ENCODE measurements at places on chromosomes 13 and 19.

DNA sequence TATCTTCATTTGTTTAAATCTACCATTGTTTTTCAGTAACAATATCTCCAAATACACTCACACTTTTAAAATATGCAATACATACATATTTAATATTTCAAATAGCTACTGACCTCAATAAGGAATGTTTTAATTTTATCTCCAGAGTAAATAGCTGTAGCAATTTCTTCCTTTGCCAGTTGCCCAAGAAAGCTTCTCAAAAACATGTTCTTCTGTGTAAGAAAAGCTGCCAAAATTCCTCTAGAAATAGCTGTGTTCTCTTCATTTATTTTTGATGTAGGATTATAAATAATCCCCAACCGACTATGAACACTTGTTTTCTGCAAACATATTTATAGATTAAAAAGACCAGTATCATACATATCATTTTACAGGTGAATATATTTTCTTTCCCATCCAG is 150.5 kb downstream of the UGGT2 start:
- DNase-seq: no peak

DNA sequence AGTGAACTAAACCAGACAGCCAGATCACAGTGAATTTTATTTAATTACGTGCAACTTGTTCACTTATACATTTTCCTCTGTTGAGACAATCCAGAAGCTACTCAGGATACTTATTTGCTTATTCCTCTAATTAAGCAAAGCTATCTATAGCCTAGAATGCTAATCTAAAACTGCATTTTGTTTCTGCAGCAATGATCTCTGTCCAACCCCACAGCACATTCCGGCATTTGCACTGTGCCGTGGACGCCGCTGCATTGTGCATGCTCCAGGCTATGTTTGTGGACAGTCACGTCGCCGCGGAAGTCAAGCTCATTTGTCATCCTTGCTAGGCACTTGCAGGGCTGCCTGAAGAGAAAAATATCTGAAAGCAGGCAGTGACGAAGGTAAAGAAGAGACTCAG is 406.9 kb downstream of the RFC3 start:
- no peak for DNase-seq

DNA sequence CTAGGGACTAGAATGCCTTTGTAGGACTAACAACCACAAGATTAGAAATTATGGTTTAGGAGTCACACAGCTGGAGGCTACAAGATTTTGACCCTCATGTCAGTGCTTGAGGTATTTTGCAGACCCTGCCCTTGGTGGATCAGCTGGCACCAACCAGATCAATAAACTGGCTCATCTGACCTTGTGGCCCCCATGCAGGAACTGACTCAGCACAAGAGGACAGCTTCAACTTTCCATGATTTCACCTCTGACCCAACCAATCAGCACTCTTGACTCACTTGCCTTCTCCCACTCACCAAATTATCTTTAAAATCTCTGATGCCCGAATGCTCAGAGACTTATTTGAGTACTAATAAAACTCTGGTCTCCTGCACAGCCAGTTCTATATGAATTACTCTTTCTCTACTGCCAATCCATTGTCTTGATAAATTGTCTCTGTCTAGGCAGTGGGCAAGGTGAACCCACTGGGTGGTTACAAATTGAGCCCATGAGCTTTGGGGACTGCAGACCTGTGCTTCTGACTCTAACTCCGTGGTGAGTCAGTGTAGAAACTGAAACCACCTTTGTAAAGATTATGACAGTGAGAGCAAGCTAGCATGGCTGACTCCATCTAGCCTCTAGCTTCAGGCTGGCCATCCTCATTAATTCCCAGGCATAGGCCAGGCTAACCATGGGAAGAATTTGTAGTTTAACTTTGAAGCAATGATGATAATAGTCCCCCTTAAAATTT is 33.9 kb upstream of the CEACAM8 start:
- no peak for DNase-seq

- DNase-seq: no peak
These were observed 2.4 kb upstream of the LYL1 start for GRCh38 chr19:13104848-13105711.

DNA sequence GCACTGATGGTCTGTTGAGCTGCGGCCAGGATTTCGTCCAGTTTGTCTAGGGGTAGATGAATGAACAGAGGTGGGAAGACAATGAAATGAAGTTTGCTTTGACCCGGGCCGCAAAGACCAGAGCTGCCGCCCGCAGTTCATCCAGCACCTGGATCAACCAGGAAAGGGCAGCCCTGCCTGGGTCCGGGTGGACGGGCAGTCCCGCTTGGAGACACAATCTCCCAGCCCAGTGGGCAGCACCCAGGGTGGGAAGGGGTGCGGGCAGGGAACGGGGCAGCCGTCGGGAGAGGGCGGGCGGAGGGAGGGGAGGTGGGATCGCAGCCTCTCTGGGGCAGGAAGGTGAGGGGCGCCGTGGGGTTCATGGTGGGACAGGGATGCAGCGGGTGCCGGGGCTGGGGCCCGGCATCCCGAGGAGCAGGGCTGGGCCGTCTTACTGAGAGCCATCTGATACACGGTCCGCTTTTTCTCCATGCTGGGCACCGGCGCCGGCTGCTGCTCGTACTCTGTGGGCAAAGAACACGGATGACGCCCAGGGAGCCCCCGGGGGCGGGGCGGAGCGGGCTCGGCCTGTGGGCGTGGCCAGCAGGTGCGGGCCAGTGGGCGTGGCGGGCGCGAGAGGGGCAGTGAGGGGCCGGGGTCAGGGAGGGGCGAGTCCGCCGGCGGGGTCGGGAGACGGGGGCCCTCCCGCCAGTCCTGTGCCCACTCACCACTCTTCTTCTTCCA is 33.1 kb downstream of the SHANK1 start:
- no peak for DNase-seq

DNA sequence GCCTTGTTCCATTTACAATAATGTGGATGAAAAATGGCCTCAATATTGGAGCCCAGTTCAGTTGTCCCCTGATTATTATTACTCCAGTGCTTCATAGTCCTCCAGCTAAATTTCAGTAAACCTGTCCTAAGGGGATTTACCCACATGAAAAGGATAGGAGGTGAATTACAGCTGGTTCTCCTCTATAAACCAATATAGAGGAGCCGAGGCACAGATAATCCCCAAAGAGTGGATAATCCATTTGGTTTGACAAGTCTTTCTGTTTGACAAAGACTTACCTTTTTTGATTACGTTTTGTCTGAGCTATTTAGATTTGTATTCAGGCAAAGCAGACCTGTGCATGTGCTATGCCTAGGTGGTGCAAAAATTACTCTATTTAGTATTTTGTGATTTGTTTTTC is 2.7 kb downstream of the CNMD start:
- DNase-seq: no peak

DNA sequence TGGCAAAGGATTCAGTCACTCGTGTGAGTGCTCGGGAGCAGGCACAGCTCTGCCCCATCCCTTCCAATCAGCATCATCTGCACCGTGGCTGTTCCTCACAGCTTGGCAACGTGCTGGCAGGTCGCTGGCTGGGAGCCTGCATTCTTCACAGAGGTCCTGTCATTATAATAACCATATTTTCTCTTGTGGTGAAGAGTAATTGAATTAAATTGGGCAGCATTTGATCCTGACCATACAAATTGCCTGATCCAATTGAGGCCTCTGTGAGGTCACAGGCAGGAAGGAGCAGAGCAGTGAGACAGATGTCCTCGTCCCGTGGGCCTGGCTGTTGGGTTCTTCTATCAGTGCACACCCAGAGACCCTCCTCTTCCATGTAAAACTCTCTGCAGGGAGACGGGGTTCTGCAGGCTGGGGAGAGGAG is 407.8 kb downstream of the COG6 start:
- no peak for DNase-seq

DNA sequence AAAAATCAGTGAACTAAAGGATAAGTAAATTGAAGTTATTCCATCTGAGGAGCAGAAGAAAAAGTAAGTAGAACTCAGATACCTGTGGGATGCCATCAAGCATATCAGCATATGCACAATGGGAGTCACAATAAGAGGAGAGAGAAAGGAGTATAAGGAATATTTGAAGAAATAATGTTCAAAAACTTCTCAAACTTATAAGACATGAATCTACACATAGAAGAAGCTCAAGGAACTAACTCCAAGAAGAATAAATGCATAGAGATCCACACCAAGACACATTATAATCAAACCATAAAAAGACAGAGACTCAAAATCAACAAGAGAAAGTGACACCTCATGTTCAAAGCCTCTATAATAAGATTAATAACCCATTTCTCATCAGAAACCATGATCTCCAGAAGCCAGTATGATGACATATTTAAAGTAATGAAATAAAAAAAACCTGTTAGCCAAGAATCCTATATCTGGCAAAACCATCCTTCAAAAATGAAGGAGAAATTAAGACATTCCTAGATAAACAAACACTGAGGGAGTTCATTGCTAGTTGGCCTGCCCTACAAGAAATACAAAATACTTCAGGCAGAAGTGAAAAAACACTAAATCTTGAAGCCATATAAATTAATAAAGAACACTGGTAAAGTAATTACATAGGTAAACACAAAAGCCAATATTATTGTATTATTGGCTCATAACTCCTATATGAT is 3.8 kb upstream of the ZNF233 start:
- no peak for DNase-seq

GRCh38 chr13:72149701-72150100 is 282.7 kb upstream of the DACH1 start:
- no peak for DNase-seq
